ENCODE measurements at places on chromosomes 3 and 15.

GRCh38 chr3:66863205-66864111 lies 134.6 kb upstream of the KBTBD8 start:
- no peak for DNase-seq

GRCh38 chr3:141440942-141441341 lies 45.9 kb upstream of the RASA2 start:
- DNase-seq = no peak

GRCh38 chr3:180690061-180690460 lies 10.8 kb upstream of the CCDC39 start:
- DNase-seq = no peak

DNA sequence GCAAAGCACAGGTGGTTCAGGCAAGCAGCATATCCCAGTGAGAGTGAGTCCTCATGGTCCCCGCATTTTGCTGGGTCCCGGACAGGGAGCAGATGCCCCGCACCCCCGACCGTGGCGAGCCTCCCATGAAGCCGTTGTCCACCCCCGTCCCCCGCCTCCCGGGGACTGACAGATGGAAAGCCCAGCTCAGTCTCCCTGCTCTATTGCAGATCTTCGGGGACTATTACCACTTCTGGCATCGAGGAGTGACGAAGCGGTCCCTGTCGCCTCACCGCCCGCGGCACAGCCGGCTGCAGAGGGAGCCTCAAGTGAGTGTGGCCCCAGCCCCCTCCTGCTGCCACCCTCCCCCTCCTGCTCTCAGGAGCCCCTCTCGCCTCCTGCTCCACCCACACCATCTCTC lies 7.7 kb downstream of the FURIN start:
- DNase-seq = no peak

- DNase-seq = no peak
These were observed at the start of gene MASP1 for GRCh38 chr3:187291512-187292132. TSS of gene MASP1 (minus strand) at chr3:187291737. CDS start at chr3:187291632, 105 bp downstream.

GRCh38 chr15:99343881-99344551 lies 92.7 kb downstream of the LRRC28 start:
- DNase-seq = no peak

DNA sequence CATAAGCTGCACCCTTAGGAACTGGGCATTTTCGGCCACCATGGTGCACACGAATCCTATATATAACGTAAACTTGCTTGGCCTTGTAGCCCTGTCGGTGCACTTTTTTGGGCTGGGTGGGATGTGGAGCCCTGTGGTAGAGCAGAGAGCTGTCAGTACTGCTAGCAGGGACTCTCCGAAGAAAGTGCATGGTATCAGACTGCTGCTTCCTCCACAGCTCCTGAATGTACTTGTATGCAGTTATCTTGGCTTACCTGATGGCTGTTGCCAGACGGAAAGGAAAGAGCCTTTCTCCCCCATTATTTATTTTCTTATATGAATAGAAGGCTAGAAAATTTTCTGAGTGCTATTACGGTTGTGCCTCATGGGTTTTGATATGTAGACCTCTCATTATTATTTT lies 8.4 kb downstream of the GALK2 start:
- no peak for DNase-seq

- DNase-seq = no peak
These were observed 23.2 kb downstream of the LMCD1 start for GRCh38 chr3:8524656-8525399.

GRCh38 chr3:192915722-192916121 lies 1.9 kb downstream of the MB21D2 start:
- DNase-seq = no peak

DNA sequence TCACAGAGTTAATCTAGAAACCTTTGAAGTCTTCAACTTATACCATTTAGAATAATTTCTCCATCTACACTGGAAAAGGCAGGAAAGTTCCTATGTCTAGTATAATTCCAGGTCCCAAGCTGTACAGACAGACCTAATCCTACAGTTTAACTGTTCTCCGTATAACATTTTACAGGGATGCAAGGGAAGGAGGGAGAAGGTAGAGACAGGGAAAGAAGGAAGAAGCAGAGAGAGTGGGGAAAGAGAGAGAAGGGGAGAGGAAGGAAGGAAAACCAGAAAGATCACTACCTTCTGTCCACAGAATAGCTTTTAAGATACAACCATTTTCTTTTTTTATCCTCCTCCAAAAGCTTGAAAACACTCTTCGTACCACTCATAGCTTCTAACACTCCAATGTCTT lies 185.8 kb downstream of the FOXP1 start:
- no peak for DNase-seq

- no peak for DNase-seq
These were observed 119.3 kb upstream of the CHD2 start for GRCh38 chr15:92780843-92781242.

- no peak for DNase-seq
These were observed 104.3 kb downstream of the MCTP2 start for GRCh38 chr15:94335616-94336015.

DNA sequence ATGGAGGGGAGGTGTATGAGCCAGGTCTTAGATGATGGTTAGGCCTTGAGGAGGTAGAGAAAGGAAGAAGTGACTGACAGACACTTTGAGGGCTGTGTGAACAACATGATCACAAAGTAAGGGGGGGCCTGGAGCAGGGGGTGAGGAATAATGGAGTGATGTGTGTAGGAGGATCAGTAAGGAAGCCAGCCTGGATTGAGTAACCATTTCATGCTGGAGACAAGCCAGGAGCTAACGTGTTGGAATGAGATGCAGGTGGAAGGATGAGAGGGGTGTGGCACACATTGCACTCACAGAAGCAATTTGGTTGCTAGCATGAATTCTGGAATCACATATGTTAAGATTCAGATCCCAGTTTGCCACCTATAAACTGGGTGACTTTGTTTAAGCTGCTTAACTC lies 65.5 kb downstream of the BBX start:
- DNase-seq = no peak

GRCh38 chr3:156594219-156594683 lies 39.3 kb upstream of the SSR3 start:
- DNase-seq = no peak

DNA sequence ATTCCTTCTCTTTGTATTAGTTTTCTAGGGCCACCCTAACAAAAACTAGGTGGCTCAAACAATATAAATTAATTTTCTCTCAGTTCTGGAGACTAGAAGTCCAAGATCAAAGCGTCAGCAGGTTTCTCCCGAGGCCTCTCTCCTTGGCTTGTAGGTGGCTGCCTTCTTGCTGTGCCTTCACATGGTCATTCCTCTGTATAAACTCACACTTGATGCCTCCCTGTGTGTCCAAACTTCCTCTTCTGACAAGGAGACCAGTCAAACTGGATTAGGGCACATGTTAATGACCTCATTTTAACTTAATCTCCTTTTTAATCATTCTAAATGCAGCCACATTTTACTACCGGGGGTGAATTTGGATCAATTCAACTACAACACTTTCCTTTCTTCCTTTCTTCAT lies 691.1 kb downstream of the DIPK2A start:
- DNase-seq = no peak

DNA sequence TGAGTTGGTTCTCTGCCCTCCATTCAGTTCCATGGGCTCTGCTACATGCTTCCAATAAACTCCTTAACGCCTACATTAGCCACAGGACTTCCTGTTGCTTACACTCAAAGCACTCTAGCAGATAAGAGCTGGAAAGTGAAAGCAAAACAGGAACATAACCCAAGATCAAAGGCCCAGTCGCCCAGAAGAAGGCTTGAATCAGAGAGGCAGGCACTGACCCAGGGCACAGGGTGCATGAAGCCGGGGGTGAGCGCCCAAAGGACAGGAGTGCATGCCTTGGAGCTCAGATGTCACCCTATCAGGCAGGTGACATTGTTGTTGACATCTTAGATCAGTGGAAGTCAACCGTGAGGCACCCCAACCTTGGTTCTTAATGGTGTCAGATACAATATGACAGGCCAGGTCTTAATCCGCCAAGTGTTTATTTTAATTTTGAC lies 235.1 kb downstream of the UACA start:
- peak; percentile 37 for DNase-seq

DNA sequence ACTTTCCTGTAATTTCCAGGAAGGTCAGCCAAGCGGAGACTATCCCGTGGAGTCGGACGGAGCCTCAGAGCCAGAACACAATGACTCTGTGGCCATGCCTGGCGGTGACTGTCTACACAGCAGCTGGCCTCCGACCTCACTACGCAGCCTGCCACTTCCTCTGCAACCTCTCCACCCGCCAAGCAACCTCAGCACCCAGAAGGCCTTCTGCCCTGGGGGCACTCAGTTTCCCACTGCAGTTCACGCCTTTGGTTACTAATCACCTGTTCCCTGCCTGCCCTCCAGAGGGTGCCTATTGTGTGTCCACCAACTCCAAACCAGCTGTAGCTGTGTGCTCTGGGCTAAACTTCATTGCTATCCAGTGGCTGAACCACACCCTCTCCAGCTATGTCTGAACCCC lies 44.0 kb downstream of the TM2D3 start:
- no peak for DNase-seq

GRCh38 chr3:53789459-53789858 lies 56.8 kb downstream of the CHDH start:
- DNase-seq = no peak

GRCh38 chr15:100336061-100336460 lies 5.7 kb downstream of the ADAMTS17 start:
- DNase-seq = no peak

- DNase-seq = no peak
These were observed 1.5 kb downstream of the SMAD6 start for GRCh38 chr15:66703540-66703941.

Measured in stimulated activated CD8-positive, alpha-beta memory T cell treated with anti-CD3 and anti-CD28 coated beads, Interleukin-2, amount 100 ng/mL, for 1 hour (primary cell).